ENCODE measurements at places on chromosomes 11 and 22.

DNA sequence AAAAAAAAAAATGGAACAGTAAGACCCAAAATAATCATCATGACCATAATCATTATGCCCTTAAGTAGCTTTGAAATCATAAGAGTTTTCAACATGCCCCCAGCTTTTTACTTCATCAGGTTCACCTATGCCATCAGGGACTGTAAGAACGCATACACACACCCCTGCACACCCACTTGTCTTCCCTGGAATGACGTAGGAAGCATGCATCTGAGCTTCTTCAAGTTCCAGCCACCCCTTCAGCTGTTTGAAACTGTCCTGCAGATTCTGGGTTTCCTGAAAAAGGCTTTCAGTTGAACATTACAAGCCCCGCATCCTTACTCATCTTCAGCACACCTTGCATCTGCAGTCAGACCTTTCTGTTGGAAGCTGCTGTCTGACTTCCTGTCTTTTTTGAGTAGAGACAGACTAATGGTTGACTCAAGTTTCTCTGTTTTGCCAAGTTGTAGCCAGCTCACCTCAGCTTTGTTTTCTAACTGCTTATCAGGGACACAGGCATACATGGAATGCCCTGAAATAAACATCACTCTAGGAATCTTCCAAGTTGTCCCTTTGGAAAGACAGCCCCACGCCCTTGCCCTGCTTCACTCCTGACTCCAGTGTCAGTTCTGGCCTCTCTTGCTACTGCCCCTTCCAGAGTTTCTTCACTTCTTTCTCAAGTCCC lies 37.0 kb downstream of the ARHGAP1 start:
- no peak for DNase-seq

GRCh38 chr22:30344447-30345200 lies 12.1 kb downstream of the SF3A1 start:
- no peak for DNase-seq

DNA sequence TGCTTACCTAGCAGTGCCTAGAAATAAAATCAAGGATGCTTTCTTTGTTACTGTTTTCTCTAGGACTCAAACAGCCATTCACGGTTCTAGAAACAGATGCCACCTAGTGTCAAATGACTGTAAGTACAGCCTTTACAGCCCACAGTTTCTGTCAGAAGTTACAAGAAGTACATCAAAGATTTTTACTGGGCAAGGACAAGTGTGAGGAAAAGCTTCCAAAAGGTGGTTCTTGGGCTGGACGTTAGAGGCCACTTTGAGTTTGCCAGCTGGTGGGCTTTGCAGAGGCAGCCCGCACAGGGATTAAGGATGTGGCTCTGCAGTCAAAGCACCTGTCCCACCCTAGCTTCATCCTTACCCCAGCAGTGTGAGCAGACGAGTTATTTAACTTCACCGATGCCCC lies 6.9 kb downstream of the KMT5B start:
- no peak for DNase-seq

GRCh38 chr22:46536537-46537224 lies 739 bp downstream of the CELSR1 start:
- no peak for DNase-seq

DNA sequence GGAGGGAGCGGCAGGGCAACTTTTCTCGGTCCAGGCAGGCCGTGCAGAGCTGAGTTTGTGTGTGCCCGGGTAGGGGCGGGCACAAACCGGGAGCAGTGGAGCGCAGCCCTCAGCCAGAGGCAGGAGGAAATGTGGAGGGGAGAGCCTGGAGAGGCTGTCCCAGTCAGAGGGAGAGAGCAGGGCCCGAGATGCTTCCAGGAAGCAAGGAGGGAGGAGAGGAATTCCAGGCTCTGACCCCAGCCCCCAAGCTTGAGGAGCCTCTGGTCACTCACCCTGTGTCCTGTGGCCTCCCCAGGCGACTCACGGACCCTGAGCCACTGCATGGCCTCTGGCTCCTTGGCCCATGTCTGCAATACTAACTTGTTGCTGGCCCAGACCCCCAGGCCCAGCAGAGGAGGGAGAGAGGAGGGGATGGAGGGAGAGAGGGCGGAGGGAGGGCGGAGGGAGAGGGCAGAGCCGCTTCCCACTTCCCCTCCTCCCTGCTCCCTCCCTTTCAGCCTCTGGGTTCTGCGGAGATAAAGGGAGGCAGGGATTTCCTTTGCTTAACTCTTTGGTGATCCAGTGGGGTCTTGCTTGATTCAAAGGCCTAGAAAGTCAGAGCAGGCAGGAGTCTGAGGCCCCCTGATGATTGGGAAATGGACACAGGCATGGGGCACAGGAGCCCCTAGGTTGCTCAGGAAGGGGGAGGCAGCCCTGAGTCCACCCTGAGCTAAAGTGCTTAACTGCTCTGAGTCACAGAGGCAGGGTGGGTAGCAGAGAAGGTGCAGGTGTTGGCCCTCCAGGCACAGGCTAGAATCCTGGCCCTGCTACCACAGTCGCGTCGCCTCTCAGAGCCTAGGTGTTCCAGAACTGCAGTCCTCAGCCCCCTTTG lies at the start of gene C1QTNF6:
C1QTNF6 (minus strand) TSS at position 357 of the 871 bp plus-strand sequence; CDS start at position 323, 34 bp downstream.
- DNase-seq = no peak

- no peak for DNase-seq
Observed at GRCh38 chr22:39343259-39344045, 6.3 kb upstream of the SYNGR1 start.

- DNase-seq = no peak
Observed at GRCh38 chr11:1203505-1204271, 19.2 kb upstream of the MUC5B start.

DNA sequence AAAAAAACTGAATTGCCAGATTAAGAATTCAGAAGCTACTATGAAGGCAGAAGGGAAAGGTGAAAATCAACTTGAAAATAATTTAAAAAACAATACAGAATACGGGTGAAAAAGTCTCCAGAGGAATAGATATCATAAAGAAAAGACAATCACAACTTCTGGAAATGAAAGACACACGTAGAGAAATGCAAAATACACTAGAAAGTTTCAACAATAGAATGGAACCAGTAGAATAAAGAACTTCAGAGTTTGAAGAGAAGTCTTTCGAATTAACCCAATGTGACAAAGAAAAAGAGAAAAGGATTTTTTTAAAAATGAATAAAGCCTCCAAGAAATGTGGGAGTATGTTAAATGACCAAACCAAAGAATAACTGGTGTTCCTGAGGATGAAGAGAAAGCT lies 263.8 kb upstream of the FAT3 start:
- no peak for DNase-seq

- DNase-seq = no peak
Observed at GRCh38 chr22:46073683-46074504, 76.4 kb upstream of the PPARA start.

DNA sequence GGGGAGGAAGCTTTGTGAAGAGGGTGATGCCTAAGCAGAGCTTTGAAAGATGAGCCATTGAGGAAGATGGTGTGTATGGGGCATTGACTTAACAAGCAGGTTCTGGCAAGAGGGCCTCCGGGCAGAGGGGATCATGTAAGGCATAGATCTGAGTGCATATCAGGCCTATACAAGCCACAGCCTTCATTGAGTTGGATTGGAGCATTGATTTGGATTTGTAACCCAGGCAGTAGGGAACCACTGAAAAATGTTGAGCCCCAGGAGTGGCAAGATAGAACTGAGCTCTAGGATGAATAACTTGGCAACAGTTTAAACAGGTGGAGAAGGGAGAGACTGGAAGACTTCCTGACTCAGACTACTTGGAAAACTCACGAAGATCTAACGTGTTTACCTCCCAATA lies 21.4 kb downstream of the PANX1 start:
- DNase-seq = no peak

DNA sequence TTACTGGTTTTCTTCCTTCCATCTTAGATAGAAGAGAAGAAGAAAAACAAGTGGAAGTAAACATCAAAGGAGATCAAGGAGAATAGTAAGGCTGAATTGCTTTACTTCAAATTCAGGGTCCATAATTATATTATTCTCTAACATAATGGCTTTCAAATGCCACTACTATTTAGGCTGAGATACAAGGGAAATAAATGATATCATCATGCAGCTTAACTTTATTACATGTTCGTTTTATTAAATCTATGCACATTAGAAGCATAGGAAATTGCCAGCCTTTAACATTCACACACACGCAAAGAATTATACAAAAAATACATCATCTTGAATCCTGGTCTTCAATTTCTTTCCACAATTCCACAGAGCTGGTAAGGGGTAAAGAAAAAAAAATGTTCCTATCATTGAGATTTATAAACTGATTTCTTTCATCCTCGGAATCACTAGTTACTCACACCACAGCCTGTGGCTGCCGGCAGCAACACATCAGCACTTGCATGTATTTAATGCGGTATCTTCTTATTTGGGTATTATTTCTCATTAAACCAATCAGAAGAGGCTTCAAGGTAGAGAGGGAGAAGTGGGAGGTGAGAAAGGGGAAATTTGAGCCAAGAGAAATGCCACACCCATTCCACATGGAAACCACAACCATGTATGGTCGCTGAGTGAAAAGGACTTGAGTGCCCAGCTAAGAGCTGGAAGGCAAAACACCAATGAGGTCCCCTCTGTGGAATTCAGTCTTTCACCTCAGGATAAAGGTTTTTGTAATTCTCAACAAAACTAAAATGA lies 26.3 kb downstream of the SYTL2 start:
- DNase-seq = no peak

DNA sequence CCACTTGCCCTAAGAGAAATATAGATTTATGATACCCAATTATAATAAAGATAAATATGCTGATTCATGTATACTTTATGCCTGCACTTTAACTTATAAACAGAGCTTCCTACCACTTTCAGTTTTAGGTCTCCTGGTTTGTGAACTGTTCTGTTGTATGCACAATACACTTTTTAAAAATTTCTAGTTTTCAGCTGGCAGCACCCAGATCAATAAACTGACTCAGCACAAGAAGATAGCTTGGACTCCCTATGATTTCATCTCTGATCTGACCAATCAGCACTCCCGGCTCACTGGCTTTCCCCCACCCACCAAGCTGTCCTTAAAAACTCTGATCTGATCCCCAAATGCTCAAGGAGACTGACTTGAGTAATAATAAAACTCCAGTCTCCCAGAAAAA lies 33.5 kb upstream of the FAM181B start:
- DNase-seq = no peak

GRCh38 chr11:117492578-117493251 lies 165.1 kb downstream of the CEP164 start:
- DNase-seq = no peak

DNA sequence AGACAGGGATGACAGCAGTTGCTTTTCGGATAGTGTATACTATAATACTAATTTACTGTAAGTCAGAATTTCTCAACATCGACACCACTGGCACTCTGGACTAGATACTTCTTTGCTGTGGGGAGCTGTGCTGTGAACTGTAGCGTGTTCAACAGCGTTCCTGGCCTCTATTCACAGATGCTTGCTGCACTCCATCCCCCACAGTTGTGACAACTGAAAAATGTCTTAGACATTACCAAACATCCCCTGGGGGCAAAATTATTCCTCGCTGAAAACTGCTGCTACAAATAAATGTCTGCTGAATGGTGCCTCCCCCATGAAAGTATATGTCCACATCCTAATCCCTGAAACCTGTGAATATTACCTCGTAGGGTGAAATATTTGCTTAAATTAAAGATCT lies 7.5 kb upstream of the SLC15A3 start:
- DNase-seq = no peak

GRCh38 chr11:118341815-118342489 lies 553 bp downstream of the CD3D start:
- no peak for DNase-seq

- DNase-seq = no peak
Observed at GRCh38 chr11:77198440-77198849, 70.4 kb downstream of the MYO7A start.

All from glomerular endothelial cell (primary cell).